Panc1 (cell line): ENCODE measurements at places on chromosomes 13 and 19. TPM values are rescaled to one million over a fixed set of nuclear protein-coding genes. Genes with fewer than 3 reads are reported as not detected.

DNA sequence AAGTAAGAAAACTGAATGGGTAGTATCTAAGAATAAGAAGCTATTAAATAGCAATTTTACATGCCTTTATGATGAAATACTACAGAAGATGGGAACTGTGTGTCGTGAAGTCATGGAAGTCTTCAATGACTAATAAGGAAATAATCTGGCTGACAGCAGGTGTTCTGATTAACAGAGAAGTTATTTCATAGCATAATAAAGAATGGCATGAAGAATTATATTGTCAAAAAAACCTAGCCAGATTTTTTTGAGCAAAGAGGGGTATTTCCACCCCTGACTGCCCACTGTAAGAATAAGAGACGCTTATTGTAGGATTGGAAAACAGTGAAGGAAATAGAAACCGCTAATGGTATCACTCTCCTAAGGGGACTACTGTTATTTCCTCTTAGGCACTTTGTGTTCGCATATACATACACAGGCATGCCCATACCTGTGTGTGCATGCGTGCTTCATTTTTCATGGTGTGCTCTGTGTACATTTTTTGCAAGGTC is 318.8 kb downstream of the SHISA2 start:
- DNase-seq: no peak
- no peaks in the 10 kb centered on the region for H3K4me1 ChIP-seq
- no peaks in the 10 kb centered on the region for H3K27me3 ChIP-seq
- H3K36me3 ChIP-seq: no peaks in the 10 kb centered on the region
- no peak overlapping the region for H3K4me3 ChIP-seq
- no peak overlapping the region for H3K27ac ChIP-seq

DNA sequence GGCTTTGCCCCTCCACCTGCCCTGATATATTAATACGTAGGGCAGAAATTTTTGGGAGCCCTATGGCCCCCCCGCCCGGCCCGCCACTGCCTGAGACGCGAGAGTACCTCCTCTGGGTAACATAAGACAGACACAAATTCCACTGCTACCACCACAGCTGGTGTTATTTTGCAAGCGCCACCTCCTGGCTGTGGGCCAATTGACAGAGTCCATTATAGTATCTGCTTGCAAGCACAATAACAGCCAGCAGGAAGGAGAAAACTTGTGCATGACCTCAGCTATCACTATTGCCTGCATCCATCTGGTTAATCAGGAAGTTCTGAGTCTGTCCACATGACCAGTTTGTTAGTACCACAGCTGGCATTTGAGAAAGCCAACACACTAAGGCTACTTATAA is 25.3 kb upstream of the OR10H2 start:
- no peaks in the 10 kb centered on the region; the same call in 1 of the 2 replicates for H3K27me3 ChIP-seq
- H3K27ac ChIP-seq: no peak overlapping the region
- H3K4me1 ChIP-seq: no peaks in the 10 kb centered on the region
- no peak overlapping the region for H3K4me3 ChIP-seq

DNA sequence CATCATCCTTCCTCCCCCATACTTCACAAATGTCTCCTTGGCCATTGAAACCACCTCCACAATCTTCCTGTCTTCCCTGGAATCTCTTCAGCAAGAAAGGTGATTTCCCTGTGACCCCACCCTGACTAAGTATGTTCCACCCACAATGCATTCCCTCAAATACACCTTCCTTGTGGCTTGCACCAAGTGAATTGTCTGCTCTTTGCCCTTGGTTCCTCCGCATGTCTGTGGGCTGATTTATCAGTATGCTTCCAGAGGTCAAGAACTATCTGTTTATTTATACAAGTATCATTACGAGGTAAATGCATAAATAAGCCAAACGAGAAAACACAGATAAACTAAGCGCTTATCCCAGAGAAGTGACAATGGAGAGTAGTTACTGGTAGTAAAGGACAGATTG is 45.4 kb upstream of the POMP start:
- DNase-seq: no peak
- H3K27me3 ChIP-seq: no peaks in the 10 kb centered on the region
- H3K27ac ChIP-seq: no peak overlapping the region
- H3K36me3 ChIP-seq: no peaks in the 10 kb centered on the region
- no peak overlapping the region for H3K4me3 ChIP-seq

- no peaks in the 10 kb centered on the region for H3K4me1 ChIP-seq
- H3K36me3 ChIP-seq: no peaks in the 10 kb centered on the region
- no peak for DNase-seq
- no peak overlapping the region for H3K4me3 ChIP-seq
These were observed 50.0 kb upstream of the WDFY2 start for GRCh38 chr13:51534041-51534817.

NBEA gene
- total RNA-seq: 3.3 TPM

CLEC17A gene
- not detected for total RNA-seq

SBK2 gene
- total RNA-seq: 0.69 TPM
